ENCODE measurements at places on chromosomes 3 and 15.
A peak's percentile ranks its signal among the peaks of the same experiment; 100 is the strongest.

DNA sequence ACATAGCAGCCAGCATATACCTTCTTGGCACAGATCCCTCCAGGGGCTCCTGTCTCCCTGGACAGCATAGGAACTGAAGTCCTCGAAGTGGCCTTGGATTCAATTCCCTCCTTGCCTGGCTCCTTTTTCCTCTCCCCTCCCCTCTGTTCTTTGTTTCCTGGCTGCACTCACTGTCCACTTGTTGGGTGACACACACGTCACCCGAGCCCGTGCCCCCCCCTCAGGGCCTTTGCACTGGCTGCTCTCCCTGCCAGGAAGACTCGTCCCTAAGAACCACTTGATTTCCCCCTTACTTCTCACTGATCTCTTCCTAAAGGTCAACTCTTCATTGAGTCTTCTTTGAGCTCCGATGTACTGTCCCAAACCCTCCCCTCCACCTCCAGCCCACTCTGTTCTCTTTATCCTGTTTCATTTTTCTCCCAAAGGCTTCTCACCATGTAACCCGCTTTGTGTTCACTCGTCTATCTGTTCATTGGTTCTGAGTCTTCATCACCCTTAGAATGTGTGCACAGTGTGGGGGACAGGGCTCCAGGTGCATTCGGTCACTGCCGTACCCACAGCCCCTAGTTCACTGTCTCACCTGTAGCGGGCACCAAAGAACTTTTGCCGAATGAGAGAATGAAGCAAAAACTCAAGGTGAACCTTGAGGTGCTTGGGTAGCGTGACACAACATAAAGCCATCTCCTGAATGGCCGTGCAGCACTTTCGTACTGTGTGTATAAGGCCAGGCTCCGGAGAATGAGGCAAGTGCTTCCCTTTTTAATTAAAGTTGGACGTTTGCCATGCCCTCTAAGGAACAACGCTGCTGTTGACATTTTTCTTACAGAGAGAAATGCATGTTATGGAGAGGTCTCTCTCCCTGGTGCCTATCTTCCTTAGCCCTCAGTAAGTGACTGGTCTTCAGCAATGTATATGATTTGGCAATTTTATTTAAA, 74.0 kb downstream of the CHRNA7 start:
- no peak for DNase-seq

DNA sequence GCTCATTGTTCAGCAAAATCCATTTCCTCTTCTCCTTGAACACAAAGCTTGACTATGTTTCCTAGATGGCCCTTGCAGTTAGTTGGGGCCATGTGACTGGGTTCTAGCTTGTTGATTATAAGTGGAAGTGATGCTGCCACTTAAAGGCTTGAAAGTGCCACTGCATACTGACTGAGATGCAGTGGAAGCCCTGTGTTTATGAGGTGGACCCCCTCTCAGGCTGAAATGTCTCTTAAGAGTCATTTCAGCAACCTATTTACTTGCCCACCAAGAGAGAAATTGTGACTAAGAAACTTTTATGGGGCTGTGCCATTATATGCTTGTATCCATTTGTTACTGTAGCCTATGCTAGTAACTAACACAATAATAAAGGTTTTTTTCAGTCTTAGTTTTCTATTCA, 8.4 kb upstream of the ANP32A start:
- DNase-seq = peak; percentile 60

- DNase-seq = peak; percentile 66
These were observed 12.8 kb downstream of the KBTBD13 start for GRCh38 chr15:65089206-65089824.

DNA sequence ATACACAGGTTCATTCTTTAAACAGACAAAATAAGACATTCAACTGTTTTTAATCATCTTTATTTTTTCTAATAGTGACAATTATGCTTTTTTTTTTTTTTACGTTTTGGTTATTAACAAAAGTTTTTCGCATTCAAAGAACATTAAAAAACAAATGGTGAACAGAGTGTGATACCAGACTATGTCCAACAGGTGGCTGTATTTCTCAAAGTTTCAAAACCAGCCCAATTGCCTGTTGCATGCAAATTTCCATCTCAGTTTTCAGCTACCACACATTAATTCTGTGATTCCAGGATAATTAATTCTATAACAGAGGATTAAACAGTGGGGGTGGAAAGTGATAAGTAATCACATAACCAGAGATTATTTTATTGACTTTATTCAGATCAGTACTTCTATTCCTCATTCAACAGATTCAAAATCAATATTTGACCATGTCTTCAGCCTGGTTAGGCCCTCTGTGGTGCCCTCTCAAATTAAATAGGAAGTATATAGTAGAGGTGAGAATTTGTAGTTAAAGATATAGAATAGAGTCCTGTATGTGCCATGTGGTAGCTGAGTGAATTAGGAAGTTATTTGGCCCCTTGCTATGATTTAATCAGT, 122.2 kb upstream of the DCBLD2 start:
- DNase-seq = peak; percentile 28

DNA sequence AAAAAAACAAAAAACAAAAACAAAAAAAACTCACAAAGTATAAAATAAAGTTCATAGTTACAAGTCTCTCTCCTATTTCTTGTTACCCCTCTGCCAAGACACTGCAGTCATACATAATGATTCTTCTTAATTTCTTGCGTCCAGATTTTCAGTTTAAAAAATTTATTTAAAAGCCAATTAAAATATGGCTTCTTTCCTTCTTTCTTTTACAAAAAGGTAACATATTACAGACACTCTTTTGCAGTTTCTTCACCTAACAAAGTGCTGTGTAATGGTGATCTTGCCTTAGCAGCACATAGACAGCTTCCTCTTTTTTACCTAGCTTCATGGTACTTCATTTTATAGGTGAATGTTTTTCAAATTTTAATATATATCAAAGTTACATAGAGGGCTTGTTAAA, 136.1 kb upstream of the SGO1 start:
- no peak for DNase-seq

GRCh38 chr3:101695779-101696372, 9.4 kb upstream of the RPL24 start:
- DNase-seq = peak; percentile 74

DNA sequence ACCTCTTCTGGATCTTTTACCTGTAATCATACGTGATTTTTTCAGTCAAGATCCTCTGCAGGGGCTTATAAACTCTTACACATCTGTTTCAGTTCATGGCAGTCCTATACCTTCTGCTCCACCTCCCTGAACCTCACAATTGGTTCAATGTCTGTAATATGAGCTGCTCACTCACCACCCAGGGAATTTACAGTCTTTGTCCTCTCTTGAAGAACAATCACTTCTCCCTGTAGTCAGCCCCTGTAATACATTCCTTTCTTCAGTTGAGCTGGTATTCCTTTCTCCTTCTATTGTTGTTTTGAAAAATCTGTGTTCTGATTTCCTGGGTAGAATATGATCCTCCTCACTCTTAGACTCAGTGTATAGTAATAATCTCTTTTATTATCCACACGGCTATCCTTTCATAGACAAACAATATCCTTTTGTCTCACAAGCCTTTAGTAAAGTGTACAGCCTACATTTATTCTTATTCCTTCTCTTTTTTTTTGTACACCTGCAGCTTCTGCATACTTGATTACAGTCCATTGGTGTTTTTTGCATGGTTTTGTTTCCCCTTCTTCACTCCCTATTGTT, 101.8 kb downstream of the NECTIN3 start:
- peak; percentile 66 for DNase-seq

- peak; percentile 37 for DNase-seq
These were observed 9.7 kb upstream of the PTPN23 start for GRCh38 chr3:47370887-47371697.

GRCh38 chr3:46874430-46874829, 3.1 kb upstream of the PTH1R start:
- no peak for DNase-seq

DNA sequence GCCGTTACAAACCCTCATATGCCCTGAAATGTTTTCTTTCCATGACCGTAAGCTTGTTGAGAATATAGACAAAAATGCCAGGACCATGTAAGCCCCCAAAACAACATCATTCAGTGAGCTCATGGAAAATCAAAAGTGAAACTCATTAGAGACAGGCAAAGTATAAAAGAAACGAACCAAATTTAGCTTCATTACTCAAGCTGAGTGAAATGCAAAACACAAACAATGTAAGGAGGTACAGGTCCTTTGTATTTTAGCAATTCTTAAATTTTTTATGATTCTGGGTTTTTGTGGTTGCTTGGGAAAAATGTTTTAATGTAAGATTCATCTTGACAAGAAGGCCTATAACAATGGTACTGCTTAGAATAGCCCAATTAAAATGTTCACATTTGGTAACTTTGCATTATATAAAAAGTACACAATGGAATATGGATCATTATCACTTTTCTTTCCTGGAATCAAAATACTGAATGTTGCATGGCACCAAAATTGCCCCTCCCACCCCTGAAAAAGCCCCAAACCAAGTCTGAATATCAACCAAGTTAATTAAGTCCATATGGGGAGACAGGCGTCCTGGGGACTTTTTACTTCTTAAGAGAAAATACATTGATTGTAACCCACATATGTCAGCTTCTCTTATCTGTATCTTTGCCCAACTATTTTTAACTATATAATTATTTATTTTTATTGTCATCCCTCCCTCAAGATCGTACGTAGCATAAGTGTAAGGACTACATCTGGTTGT, 247.7 kb upstream of the CDIN1 start:
- no peak for DNase-seq

DNA sequence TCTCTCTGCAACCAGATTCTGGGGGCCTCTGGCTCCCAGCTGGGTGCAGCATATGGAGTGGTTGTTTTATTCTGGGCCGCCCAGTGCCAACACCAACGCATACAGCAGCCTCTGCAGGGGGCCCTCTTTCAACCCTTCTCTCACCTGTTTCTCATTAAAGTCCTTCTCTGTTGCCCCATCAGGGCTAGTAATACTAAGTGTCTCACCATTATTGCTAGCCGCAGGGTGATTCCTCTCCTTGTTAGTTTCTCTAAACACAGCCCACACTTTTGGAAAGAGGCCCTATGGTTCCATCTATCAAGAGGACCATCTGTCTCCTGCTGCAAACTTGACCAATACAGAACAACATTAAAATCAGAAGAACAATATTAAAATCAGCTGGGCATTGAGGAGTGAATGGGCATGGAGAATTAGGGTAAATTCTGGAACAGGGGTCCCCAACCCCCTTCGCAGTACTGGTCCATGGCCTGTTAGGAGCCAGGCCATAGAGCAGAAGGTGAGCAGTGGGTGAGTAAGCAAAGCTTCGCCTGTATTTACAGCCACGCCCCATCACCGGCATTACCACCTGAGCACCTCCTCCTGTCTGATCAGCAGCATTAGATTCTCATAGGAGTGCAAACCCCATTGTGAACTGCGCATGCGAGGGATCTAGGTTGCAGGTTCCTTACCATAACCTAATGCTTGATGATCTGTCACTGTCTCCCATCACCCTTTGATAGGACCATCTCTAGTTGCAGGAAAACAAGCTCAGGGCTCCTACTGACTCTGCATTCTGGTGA, 36.5 kb downstream of the ALS2CL start:
- DNase-seq = no peak

DNA sequence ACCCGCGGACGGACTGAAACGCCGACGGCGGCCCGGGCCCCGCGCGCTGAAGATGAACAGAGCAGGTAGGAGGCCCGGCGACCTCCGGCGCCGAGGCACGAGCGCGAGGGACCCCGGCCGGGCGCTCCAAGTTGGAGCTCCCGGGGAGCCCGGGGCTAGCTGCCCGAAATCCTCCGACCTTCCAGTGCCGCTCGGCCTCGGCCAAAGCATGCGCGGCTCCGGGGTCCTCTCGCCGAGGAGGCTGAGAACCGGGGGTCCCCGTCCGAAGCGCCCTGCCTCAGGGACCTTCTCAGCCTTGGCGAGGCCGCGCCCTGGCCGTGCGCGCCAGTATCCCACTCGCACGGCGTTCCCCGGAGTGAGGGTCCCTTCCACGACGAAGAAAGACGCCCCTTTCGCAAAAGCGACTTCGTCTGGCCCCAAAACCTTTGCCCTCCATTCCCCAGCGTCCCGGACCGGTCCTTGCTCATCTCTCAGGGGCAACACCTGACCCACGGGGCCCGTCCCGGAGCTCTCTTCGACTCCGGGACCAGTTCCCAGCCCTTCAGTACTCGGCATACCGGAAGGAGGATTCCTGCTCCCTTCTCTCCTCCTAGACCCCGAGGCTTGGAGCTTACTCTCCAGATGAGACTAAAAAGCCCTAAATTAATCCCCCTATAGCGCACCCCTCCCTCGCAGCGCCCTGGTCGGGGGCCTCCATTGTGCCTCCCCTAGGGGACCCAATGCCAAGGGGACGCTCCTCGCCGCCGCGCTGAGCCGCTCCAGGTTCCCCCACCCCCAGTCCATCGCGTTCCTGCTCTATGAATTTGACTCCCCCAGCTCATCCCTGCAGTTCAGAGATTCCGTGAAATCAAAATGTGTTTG, 7.7 kb upstream of the FGD5 start:
- peak; percentile 58 for DNase-seq

- DNase-seq = no peak
These were observed 631 bp upstream of the CNBP start for GRCh38 chr3:129184396-129184657.

DNA sequence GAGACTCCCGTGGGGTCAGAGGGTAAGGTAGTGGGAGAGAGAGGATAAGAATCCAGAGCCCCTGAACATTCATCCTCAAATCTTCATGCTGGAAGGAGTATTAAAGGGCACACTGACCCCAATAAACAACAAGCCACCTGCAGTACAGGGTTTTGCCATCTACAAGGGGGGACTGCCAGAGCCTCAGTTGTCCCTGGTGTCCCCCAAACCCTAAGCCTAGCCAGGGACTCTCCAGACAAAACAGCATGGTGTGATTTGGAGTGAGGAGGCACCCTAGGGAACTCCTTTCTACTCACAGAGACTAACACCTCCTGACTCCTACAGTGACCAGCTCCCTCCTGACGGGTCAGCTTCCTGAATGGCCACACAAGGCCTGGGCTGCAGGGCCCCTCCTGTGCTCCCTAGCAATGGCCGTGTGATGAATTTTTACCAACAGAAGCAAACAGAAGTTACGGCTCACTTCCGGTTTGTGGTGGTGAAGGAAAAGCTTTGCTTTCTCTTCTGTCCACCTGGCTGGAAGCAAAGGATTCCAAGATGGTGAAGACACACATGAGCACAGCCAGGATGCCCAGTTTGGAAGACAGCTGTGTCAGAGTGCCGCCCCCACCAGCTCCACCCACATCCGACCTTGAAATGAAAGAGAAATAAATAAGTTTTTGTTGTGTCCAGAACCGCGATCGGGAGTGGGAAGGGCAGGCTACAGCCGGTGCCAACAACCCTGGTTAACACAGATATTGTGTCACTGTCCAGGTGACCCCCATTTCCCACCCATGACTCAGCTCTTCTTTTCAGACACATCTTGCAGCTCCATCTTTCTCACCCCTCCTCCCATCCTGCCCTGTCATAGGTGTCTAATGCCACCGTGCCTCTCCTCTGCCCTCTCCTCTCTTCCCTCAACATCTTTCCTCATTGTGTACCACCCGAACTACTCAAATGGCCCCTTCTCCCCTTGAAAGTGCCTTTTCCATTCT, 69.6 kb upstream of the ATP13A3 start:
- no peak for DNase-seq

DNA sequence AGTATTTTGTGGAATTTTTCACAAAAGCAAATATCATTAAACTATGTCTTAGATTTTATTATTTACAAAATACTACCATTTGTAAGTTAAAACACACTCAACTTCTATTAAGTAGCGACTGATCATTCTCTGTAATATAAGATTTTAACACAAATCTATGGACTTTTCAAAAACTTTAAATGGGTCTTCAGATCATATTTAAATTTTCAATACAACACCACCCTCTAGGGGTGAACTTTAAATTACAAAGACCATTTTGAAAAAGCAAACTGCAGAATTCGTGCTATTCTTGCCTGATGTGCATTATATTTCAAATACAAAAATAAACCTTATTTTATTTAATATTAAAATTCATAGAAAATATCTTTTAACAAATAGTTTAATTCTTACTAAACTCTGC, 8.2 kb upstream of the VGLL4 start:
- DNase-seq = no peak

Measured in mesendoderm (in vitro differentiated cells).